Neuronal stem cell (in vitro differentiated cells): ENCODE measurements at places on chromosomes 16 and 17.
A peak's percentile ranks its signal among the peaks of the same experiment; 100 is the strongest.

- no peak for DNase-seq
Measured at GRCh38 chr17:72518159-72518732, 397.4 kb downstream of the SOX9 start.

DNA sequence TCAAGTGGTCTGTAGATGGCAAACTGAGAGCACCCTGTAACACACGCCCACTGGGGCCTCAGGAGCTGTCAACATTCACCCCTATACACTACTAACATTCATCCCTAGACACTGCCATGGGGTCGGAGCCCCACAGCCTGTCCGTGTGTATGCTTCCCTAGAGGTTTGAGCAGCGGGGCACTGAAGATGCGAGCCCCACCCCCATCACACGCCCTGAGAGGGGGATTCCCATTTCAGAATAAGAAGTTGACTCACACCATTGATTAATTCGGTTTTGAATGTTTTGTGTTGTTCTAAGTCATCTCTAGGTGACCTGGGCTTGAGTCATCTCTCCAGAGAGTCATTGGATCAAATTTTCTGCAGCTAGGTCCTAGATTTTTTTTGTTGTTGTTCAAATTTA lies 37.3 kb upstream of the MMD start:
- DNase-seq = no peak

DNA sequence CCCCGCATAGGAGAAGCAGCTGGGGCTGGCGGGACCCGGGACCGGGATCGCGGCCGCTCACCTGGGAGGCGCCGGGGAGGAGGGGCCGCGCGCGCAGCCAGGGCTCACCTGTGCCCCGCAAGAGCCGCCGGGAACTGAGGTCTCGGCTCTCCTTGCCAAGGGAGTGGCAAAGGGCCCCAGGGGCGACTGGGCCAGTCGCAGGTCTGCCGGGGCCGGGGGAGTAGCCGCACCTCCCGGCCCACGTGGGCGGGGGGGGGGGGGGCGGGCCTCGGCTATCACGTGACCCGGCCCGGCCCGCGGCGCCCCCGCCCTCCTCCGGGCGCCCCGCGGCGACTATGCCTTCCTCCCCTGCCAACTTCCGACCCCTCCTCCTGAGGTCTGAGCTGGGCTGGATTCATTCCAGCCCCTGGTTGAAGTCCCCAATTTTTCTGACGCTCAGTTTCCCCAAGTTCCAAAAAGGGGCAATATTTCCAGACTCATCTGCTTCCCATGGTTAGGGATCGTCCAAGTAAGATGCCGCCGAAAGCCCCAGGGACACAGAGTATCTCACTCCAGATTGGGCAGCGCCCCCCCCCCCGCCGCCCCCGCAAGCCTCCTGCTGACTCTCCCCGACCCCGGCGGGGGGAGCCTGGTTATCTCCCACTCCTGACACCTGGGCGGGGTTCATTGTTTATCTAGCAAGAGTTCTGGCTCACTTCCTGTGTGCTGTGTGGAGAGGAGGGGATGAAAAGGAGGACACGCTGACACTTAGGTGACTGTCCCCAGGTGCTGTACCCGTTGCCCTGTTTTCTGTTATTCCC lies at the start of gene TMC6:
Gene TMC6 (minus strand): TSS at position 205 of the 800 bp plus-strand sequence. CDS start 1,923 bp downstream, outside the sequence.
- DNase-seq = peak; percentile 48

GRCh38 chr17:50274142-50274896 lies at the start of gene TMEM92:
Gene TMEM92, plus strand, starts transcription at chr17:50274466. Its CDS starts 36 bp downstream, at chr17:50274502.
- DNase-seq = peak; percentile 46

DNA sequence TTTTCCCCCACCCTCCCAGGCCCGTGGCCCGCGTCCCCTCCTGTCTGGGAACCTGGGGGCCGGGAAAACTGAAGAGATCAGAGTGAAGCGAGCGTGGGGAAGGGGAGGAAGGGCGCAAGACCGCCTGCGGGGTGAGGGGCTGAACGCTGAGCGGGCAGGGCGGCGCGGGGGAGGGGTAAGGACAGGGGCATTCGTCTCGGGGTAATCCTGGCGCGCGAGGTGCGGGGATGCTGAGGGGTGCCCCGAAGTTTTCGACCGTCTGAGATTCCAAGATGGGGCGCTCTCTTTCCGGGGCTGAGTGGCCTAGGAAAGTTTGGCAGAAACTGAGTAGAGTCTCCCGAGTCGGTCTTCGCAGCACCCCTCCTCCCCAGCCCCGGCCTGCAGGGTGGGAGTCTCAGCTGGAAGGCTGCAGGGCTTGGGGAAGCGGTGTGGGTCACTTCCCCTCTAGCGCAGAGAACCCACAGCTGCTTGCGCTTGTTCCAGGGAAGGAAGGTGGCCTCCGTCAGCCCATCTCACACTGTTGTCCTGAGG lies 555 bp downstream of the TTYH2 start:
- DNase-seq = no peak

GRCh38 chr16:5509336-5509735 lies 411.7 kb upstream of the EEF2KMT start:
- no peak for DNase-seq

GRCh38 chr17:39872751-39873150 lies 4.7 kb downstream of the ZPBP2 start:
- DNase-seq = no peak

GRCh38 chr16:72979974-72980373 lies 68.0 kb downstream of the ZFHX3 start:
- no peak for DNase-seq
